Renal cortex interstitium (tissue), 15 donors: ENCODE measurements at places on chromosomes 5 and 9.

DNA sequence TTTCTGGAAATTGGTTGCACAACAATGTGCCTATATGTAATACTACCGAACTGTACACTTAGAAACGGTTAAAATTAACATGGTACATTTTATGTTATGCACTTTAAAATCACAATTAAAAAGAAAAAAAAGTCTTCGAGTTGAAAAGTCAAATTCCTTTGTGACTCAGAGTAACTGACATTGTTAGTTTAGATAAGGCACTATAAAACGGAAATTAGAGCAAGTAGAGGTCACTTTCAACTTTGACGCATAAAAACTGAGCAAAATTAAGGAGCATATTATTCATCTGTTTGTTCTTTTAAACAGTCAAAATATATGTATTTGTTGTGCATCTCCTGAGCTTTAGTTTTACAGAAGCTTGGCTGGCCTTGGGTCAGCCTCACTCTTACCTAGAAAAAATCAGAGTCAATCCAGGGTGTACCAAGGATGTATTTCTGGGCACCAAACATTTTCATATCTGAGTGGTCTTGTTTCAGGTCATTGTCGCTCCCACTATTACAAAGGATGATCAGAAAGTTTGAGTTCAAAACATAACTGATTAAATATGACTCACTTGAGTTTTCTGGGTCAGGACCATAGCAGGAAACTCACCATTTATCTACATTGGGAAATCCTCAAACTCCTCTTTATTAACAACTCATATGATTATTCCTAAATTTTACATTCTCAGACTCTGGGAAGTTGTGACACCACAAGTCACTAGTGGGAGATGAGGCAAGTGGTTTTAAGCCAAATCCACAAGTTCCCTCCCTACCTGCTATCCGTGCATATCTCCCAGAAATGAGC is 160.6 kb downstream of the CCDC192 start:
- DNase-seq: no peak

DNA sequence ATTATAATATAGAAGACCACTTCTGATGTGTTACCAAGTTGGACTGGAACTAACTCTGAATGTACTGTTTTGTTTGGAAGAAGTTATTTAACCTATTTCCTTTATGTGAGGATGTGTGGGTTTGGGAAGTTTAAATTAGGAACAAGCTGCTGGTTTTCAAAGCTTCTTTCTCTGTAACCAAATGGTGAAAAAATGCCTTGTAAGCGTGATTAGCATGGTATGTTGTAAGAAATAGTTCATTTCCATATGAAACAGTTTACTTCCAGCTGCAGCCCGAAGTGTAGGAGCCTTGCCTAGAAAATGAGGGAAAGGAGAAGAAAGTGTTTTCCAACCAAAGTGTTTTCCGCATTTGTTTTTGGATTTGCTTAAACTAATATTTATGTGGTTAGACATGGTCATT is 36.0 kb downstream of the TTC1 start:
- no peak for DNase-seq

DNA sequence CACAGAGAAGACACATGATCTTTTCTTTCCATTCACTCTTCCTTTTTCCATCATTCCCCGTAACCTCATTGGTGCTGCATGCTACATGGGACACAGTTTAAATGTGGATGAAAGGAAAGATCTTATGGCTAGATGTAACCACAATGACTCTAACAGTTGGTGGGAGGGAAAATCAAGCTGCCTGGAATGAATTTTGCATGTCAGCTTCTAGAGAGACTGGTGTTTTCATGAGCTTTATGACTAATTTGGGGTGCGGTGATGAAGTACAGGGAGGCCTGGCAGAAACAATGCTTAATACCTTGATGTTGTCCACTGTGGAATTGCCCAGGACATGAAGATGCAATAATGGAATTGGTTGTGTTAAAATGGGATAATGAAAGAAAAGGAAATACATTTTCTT is 55.9 kb upstream of the MYO10 start:
- no peak for DNase-seq

DNA sequence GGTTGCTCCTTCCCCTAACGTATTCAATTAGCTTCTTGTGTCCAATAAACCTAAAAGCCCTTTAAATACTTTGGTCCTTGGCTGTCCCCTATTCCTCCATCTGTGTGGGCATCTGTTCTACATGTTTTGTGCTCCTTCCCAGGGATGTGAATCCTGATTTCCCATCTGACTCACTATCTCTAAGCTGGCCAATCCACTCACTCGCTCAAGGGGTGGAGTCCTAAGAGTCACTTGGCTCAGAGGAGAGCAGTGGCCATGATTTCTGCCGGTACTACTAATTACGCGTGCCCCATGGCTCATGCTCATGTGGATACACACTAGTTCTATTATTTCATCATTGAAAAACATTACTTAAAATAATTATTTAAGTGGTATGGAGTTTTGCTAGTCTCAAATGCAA is 89.6 kb downstream of the TAF11L14 start:
- DNase-seq: no peak

- no peak for DNase-seq
Observed at GRCh38 chr5:31186672-31187267, 6.7 kb upstream of the CDH6 start.

GRCh38 chr5:172715931-172716682 is 54.9 kb downstream of the DUSP1 start:
- no peak for DNase-seq

- DNase-seq: no peak
Observed at GRCh38 chr9:109789971-109790370, 10.0 kb downstream of the PALM2AKAP2 start.

DNA sequence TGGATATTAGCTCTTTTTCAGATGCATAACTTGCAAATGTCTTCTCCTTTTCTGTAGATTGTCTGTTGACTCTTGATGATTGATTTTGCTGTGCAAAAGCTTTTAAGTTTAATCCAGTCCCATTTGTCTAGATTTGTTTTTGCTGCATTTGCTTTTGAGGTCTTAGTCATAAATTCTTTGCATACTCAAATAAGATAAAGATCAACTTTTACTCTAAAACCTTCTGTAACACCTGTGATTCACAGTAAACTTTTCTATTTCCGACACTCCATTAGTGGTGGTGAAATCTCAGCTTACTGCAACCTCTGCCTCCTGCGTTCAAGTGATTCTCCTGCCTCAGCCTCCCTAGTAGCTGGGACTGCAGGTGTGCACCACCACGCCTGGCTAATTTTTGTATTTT is 239.0 kb upstream of the ST8SIA4 start:
- DNase-seq: no peak

- no peak for DNase-seq
Observed at GRCh38 chr5:136814619-136815378, 449.5 kb upstream of the TRPC7 start.

- DNase-seq: no peak
Observed at GRCh38 chr5:77028631-77029375, 1.4 kb upstream of the AGGF1 start.

GRCh38 chr5:2872676-2873075 is 121.2 kb upstream of the IRX2 start:
- no peak for DNase-seq

DNA sequence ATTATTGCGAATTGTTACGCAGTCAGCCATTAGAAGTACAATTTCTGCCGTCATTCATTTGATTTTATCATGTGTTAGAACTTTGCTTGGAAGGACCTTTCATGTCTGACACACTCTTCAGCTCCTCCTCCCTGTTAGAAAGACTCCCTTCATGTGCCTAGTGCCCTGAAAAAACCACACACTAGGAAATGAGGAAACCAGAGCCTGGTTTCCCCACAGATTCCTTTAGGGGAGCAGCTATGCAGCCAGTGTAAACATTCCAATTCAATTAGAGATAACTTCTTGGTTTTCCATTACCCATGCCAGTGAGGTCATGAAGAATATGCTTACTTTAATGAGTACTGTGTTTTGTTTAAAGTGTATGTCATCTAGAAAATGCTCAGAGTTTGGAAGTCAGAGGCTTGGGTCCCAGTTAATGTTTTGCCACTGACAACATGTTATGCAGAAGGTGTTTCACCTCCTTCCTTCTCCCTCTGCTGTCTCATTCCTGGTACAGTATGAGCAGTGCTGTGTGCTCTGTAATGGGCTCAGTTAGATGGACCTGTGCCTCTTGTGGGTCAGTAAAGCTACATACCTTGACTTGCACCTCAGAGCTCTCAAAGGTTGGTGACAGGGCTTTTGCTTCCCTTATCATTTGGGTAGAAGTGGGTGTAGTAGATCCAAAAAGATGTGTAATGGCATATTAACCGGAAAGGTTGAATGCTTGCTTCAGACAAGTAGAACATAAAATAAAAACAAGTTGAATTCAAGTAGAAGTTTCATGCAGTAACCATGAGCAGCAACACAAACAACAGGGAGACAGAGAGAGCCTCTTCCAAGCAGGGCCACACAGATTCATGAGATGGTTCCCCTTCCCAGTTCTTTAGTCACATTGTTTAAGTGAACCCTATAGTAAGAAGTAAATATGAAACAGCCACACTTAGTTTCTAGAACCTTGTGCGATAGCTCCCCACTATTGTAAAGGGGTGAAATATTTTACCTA is 52.6 kb upstream of the TNFAIP8 start:
- DNase-seq: peak; percentile 70

DNA sequence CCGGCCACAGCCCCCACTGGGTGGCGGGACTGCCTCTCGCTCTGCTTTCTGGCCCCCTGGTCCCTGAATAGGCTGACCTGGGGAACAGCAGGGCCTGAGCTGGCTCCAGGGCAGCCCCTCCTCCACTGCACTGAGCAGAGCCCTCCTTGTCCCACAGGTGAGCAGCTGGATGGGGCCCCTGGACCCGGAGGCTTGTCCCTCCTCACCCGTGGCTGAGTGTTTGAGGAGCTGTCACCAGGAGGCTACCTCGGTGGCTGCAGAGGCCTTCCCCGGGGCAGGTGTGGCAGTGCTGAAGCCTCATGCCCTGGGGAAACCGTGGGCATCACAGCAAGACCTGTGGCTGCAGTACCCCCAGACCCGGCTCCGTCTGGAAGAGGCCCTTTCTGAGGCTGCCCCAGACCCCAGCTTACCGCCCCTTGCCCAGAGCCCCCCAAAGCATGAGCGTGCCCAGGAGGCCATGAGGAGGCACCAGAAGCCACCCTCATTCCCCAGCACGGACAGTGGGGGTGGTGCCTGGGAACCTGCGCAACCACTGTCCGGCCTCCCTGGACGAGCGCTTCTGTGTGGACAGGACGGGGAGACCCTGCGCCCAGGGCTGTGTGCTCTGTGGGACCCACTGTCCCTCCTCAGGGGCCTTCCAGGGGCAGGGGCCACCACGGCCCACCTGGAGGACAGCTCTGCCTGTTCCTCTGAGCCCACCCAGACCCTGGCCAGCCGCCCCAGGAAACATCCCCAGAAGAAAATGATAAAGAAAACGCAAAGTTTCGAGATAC is 28.5 kb upstream of the LRRC14B start:
- no peak for DNase-seq

DNA sequence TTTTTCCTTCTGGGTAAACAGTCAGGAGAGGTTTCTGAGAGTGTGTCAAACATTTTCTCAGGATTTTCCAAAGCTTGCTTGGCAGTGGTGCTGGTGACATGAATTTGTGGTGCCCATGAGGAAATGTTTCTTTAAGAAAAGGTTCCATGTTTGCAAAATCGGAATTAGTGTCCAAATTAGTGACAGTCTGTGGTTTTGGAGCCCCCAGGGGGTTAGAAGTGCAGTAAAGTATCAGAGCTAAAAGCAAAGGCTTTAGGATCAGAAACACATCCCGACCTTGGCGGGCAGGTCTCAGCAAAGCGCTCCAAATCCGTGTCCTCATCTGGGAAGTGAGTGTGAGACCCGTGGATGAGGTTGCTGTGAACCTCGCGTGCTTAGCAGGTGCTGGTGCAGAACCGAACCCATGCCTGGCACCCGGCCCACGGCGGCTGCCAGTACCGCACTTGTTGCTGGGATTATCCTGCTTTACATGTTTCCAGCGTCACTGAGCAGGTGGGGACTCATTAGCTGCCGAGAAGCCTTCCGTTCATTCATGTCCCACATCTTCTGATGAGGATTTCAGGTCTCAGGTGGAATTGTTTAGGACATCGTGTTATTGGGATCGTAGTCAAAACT is 70.8 kb upstream of the COL5A1 start:
- DNase-seq: no peak

DNA sequence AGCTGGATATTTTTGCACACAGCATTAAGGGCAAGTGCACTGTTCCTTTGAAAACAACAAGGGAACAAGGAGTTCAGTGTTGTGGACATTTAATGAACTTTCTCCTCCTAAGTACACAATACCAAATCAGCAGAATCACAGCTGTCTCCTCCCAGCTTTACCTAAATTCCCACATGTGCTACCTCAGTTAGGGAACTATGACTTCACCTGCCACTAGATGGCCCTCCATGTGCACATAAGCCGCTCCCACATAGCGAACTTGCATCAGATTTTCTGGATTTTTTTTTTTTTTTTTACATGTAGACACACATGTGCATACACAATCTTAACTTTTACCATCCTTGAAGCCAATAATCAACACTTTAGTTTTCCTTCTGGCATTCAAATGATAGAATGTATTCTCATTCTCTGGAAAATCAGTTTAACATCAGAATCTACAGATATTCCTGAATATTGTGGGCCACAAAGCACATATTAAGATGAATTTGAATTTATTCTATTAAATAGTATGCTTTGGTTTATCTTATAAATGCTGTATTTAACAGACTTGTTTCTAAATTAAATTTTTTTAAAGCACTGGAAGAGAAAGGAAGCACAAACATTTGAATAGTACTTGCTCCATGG is 123.6 kb downstream of the PALM2AKAP2 start:
- no peak for DNase-seq

DNA sequence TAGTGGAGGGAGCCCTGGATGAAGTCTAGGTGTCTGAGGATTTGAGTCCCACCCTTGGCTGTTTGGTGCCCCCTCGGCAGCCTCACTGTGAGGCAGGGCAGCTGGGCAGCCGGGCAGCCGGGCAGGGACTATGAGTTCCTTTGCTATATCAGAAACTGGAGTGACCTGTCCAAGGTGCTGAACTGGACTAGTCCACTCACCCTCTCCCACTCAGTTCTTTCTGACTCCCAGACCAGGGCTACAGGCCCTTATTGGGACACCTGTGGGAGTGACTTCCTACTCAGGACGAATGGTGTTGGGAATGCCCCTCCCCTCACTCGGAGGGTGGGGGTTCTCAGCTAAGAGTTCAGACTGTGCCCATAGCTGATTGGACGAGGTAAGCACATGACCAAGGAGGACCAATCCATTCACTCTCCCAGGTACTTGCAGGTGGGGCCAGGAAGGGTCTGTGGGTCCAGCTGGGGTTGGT is 34.1 kb upstream of the RAPGEF1 start:
- DNase-seq: peak; percentile 82

DNA sequence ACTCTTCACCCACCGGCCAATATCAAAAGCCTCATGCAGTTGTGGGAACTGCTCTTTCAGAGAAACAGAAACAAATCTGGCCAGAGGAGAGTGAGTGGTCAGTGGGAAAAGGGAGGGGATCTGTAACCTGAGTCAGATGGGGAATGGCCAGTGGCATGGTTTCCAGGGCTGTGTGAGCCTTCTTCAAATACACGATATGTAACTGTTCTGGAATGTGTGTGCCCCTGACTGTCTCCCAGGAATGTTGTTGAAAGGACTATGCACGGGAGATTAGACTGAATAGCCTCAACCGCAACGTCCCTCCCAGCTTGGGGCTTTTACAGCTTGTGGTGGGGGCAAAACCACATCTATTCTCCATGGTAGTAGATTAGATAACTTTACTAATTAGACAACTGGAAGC is 60.8 kb downstream of the SH3TC2 start:
- DNase-seq: peak; percentile 10

- no peak for DNase-seq
Observed at GRCh38 chr5:76947082-76947503, 5.8 kb upstream of the CRHBP start.

- no peak for DNase-seq
Observed at GRCh38 chr5:132464156-132464939, 26.2 kb downstream of the IRF1 start.

GRCh38 chr5:113172231-113172826 is 195.7 kb downstream of the DCP2 start:
- DNase-seq: no peak
